Islet precursor cell (in vitro differentiated cells): ENCODE measurements at places on chromosomes 3 and 15.

DNA sequence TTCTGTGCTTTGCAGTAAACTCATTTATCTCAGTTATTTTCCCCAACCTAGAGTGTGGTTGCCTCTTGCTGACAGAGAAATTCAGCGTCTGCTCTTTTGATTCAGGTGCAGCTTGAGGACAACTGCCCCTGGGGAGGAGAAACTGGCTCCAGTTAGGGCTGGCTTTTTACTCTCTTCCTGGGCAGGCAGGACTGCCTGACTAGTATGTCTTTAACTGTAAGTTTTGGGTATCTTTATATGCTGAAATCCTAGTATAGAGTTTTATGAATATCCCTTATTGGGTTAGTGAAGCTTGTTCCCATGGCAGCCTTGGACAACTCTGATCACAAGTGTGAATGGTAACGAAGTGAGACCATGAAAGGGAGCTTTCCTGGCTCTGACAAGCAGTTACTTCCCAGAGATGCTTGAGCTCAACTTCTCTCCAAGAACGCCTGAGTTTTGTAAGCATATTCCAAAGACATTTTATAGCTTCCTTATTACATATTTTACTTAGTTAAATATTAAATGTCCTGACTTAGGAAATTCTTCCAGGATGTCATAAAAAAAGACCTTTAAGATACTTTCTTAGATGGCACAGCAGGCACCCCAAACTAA lies 27.1 kb downstream of the CCNB2 start:
- DNase-seq, result no peak

DNA sequence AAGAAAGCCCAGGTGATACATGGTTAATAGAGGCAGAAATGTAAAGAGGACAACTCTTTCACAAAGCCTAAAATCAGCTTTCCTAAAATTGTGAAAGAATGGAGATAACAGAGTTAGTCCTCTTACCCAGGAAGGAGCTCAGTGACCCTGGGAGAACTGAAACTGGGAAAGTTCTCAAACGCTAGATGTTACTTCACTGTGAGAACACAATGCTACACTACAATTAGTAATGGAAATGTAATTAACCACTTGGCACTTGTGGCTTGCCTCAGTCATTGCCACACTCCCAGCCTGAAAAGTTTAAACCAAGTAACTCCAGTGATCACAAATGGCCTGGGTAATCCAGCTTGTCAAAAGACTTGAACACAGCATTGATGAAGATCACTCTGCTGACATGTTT lies 102.7 kb upstream of the FGF7 start:
- DNase-seq, result no peak

GRCh38 chr3:166993015-166993630 lies 387.0 kb downstream of the ZBBX start:
- no peak for DNase-seq

DNA sequence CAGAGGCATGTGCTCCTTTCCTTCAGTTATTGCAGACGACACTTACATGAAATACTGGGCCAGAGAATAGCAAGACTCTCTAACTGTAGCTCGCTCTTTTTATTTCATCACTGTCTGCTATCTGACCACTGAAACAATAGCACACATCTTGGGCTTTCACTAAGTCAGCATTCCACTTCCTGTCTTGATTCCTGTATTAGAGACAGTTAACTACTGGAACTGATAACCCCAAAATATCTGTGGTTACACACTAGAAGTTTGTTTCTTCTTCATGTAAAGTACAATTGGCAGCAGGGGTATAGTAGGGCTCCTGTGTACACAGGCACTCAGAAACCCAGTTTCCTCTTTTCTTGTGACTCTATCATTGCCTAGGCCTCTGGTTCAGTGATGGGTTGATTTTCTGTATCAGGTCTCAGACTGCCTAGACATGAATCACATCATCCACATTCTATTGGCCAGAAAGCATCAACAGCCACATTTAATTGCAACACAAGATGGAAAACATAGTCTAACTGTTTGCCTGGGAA lies 230.2 kb upstream of the CD96 start:
- no peak for DNase-seq

DNA sequence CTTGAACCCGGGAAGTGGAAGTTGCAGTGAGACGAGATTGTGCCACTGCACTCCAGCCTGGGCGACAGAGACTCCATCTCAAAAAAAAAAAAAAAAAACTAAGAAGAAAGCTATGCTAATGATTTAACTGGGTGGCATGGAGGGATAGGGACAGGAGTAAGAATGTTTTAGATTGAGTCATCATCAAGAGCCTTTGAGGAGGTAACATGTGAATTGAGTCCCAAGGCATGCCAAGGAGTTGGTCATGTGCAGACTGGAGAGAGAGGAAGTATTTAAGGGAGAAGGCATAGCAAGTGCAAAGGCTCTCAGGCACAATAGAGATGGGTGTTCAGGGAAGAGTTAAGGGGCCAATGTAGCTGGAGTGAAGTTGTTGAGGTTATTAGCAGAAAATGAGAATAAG lies 9.1 kb downstream of the BNC1 start:
- DNase-seq, result no peak

DNA sequence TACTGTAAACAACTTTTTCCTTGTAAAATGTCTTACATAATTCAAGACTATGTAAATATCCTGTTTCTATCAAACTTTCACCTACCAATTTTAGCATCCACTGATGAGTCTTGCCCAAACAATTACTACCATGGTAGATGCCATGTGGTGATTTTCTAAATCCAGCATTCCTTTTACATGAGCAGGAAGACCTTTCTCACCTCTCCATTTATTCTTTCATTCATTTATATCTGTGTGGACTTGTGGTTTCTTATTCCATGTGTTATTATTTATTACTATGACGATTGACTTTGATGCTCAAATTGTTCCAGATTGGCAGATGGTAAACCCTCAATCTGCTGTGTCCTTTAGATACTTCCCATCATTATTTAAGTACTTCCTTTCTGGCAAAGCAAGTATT lies 62.4 kb downstream of the IFT57 start:
- no peak for DNase-seq

DNA sequence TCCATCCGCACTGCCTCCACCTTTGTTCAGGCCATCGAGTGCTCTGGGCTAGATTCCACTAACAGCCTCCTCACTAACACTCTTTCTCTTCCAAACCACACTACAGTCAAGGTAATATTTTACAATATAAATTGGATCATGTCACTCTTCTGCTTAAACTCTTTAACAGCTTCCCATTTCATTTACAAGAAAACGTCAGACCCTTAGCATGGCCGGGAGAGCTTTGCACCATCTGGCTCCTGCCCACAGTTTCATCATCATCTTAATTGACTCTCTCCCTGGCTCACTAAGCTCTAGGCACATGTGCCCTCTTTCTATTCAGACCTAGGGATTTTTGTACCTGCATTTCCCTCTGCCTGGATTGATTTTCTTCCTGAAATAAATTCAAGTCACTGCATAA lies 354.7 kb downstream of the FGF12 start:
- DNase-seq, result no peak

DNA sequence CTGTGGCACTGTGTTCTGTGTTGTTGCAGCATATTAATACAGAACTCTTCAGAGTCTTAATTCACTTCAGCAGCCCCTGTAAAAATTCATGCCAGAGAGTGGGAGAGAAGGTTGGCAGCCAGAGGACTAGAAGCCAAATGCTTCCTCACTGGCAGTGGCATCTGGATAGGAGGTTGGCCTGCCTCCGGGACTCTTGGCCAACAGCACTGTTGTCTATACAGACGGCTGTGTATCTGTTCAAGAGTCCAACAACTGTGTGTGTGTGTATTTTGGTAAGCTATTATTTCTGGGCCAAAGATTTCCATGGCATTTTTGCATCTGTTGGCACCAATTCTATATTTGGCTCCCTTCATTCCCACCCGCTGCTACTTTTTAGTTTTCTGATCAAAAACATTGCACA lies 156.0 kb upstream of the SOX2 start:
- DNase-seq, result no peak

DNA sequence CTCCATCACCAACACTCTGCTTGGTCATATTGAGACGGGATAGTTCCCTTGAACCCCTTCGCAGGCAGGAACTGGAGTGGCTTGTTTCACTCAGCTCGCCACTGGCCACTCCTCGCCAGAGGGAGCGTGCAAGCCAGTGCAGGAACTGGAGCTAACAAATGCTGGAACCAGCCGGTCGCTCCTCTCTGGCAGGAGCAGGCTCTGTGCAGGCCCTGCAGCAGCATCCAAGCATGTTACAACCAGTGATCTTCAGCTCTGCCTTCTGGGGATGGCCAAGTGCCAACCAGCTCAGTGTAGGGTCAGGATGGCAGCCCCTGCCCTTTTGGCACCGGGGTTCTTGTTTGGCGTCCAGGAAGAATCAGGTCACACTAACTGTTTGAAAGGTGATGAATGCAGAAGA lies 329.0 kb upstream of the AZI2 start:
- DNase-seq, result no peak

GRCh38 chr15:93213281-93213680 lies 124.3 kb upstream of the RGMA start:
- no peak for DNase-seq

DNA sequence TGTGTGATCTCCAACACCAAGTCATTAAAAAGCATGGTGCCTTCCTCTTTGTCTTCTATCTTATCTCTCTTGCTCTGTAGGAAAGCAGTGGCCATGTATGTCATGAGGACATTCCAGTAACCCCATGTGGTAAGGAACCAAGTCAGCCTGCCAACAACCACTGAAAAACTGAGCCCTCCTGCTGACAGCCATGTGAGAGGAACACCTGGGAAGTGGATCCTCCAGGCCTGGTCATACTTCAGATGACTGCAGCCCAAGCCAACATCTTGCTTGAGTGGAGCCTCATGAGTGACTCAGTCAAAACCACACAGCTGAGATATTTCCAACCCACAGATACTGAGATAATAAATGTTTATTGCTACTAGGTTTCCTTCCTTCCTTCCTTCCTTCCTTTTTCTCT lies 597.3 kb downstream of the ZIC1 start:
- no peak for DNase-seq

GRCh38 chr3:13164893-13165492 lies 91.8 kb upstream of the IQSEC1 start:
- DNase-seq, result no peak

- DNase-seq, result no peak
These were observed 1.4 kb downstream of the WDR76 start for GRCh38 chr15:43828061-43828657.

- no peak for DNase-seq
These were observed 64.0 kb downstream of the ST6GAL1 start for GRCh38 chr3:186994000-186994955.

DNA sequence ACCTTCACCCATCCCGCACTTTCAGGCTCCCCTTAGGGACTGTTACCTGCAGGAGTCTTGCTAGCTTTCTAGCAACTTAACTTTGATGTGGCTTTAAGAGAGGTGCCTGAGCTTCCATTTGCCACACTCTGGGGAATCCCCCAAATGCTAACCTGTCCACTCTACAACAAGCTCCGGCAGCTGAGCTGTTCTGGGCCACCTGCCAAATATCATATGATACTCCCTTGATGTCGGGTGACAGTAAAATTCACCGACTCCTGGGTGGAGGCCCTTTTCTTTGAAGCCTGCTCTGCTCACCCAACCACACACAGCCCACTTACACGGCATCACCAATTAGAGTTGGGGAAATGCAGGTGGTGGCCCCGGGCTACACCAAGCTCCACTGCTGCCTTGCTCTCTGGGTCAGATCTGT lies 38.0 kb upstream of the XCR1 start:
- DNase-seq, result peak; percentile 67

- peak; percentile 94 for DNase-seq
These were observed 1.3 kb upstream of the KCNH8 start for GRCh38 chr3:19146685-19147650.

DNA sequence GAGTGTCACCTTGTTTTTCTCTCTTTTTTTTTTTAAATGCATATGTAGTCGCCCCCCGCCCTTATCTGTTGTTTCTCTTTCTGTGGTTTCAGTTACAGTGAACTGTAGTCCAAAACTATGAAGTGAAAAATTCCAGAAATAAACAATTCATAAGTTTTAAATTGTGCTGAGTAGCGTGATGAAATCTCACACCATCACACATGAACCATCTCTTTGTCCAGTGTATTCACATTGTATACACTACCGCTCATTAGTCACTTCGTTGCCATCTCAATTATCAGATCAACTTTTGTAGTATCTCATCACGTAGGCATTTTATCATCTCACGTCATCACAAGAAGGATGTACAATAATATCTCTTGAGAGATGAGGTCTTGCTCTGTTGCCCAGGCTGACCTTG lies 62.5 kb upstream of the MLF1 start:
- no peak for DNase-seq

GRCh38 chr15:35306361-35306981 lies 221.4 kb upstream of the NANOGP8 start:
- DNase-seq, result peak; percentile 90

- DNase-seq, result peak; percentile 23
These were observed 8.7 kb upstream of the WNT7A start for GRCh38 chr3:13888576-13888975.

GRCh38 chr15:75666823-75667501 lies 19.2 kb downstream of the SNX33 start:
- DNase-seq, result no peak

GRCh38 chr3:11915621-11916424 lies 69.1 kb upstream of the TAMM41 start:
- peak; percentile 61 for DNase-seq

GRCh38 chr15:51935466-51936104 lies 36.0 kb downstream of the LEO1 start:
- no peak for DNase-seq

GRCh38 chr3:63791974-63792373 lies 27.1 kb upstream of the C3orf49 start:
- DNase-seq, result no peak

DNA sequence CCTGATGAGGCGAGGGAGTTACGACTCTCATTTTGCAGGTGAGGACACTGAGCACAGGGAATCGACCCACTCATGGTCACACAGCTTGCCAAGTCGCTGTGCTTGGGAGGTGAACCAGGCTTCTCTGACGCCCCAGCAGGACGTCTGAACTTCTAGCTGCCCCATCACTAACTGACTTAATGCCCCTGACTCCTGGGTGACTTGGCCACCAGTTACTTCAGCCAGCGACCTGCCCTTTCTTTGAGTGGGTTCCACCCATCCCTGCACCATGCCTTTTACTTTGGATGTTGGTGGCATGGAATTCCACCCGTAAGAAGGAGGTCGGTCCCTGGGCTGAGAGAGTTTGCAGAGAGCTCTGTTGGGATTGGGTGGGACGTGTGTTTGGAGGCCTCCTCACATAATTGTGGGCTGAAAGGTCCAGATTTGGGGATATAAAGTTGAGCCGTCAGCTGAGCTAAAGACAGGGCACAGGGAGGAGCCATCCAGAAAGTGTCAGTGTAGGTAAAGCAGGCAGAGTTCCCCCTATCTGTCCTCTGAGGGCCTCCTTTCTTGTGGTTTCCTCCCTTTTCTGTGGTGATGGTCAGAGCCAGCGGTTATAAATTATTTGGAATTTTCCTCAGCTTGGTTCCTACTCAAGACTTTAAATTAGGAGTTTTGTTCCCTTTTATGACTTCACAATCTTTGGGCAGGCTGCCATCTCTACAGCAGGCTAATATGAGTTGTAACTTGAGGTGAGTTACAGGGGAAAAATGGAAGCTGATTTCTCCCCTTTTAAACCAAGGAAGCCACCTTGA lies 55.0 kb downstream of the FLNB start:
- peak; percentile 50 for DNase-seq

- DNase-seq, result no peak
These were observed 51.6 kb downstream of the GATM start for GRCh38 chr15:45326741-45327140.
